ENCODE measurements at places on chromosomes 3 and 15.

GRCh38 chr3:152293347-152294006 is 24.7 kb downstream of the MBNL1 start:
- no peak for DNase-seq

GRCh38 chr3:89049119-89049518 is 58.3 kb upstream of the EPHA3 start:
- no peak for DNase-seq

DNA sequence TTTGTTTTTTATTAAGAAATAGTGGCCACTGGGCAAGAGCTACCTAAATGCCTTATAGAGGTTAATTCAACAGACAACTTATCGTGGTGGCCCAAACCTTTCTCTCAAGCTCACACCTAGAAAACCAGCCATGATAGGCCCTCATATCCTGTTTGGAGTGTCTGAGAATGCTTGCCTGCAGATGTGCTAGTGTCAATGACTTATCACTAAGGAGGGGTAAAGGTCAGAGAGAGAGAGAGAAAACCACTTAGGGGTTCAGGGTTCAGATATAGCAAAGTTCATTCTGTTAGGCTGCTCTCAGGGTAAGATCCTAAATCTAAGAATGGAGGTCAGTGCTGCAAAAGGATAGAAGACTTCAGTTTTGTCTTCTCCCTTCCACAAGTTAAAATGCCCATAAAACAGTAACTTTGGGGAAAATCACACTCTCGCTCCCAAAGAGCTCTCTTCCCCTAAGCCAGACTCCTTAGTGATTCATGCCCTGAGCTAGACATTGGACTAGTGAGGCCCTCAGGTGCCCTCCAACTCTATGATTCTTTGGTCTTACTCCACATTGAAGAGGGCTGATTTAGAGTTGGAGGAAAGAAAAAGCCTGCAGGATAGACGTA is 30.3 kb upstream of the B3GNT5 start:
- no peak for DNase-seq

- DNase-seq, result no peak
These were observed 391.0 kb upstream of the AZI2 start for GRCh38 chr3:28739647-28740046.

DNA sequence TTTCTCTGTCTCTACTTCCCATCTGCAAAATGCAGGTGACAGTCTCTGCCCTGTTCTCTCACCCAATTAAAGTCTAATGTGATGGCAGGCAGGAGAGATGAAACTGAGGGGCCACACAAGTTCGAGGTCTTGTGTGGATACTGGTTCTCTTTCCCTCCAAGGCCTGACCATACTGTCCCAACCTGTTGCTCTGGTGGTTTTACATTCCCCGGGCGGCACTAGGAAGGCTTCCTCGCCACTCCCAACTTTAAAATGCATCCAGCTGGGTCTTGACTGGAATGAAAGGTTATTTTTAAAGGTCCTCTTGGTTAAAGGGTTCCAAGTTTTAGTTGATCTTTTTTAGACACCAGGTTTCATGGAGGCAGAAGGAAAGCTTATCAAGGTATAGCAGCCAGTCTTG is 37.2 kb downstream of the WHAMM start:
- no peak for DNase-seq

GRCh38 chr3:179304605-179305004 is 18.2 kb upstream of the ZNF639 start:
- no peak for DNase-seq

DNA sequence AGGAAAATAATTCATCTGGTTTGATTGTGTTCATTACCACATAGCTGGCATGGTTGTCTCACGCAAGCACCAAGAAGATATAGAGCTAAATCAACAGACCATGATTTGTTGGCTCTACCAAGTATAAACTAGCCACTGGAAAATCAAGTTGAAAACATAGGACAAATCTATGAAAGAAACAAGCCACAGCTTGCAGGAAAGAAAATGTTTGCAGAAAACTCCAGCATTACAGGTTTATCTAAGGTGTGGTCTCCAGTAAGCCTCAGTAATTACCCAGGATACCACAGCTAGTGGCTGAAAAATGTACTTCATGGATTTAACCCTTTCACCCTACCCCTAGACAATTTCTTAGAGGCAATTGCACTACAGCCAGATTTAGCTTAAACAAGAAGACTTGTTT is 340.6 kb downstream of the SOX2 start:
- no peak for DNase-seq
